ENCODE measurements at places on chromosomes 16 and 17.

DNA sequence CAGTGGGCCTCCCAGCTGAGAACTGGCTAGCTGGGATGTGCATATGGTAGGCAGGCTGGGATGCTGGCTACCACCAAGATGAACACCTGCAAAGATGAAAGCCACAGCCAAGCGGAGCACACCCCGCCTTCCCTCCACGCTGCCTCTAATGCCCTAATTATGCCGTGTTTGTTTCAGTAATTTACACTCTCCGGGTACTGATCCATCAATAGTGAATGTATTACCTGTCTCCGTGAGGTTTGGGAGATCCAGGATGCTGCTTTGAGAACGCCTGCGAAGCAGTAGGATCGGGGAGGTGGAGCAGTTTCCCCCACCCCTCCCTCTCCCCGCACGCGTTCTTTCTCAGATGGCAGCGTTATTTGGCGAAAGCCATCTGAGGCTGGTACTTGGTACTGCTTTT, 28.9 kb upstream of the GSE1 start:
- no peak for DNase-seq

DNA sequence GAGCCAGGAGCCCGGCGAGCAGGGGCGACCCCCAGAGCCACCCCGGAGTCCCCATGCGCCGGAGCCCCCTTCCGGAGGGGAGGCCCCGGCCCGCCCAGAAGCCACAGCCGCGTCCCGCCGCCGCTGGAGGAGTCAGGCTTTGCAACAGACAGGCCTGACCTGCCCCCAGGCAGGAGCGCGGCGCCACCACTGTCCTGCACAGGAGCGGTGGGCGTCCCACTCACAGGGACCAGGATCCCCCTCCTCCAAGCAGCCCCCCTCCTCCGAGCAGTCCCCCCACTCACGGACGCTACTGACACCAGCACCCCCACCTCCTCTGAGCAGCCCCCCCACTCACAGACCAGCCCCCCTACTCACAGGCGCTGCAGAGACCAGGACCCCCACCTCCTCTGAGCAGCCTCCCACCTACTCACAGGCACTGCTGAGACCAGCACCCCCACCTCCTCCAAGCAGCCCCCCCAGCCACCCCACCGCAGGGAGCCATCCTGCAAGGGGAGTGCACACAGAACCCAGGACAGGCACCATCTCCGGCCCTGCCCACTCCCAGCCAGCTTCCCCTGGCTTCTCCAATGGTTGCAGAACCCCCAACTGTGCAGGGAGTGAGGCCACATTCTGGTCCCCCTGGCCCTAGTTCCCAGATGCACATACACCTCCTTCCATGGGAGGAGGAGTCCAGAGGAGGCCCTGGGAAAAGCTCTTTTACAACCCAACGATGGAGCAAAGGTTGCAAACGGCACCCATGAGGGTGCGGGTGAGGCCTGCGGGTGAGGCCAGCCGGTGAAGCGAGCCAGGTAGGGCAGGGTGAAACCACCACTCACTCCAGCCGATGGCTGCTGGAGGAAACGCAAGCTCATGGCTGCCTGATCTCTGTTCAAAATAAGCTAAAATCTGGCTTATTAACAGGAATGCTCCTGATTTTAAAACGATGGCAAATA, 69.9 kb downstream of the ABR start:
- no peak for DNase-seq

DNA sequence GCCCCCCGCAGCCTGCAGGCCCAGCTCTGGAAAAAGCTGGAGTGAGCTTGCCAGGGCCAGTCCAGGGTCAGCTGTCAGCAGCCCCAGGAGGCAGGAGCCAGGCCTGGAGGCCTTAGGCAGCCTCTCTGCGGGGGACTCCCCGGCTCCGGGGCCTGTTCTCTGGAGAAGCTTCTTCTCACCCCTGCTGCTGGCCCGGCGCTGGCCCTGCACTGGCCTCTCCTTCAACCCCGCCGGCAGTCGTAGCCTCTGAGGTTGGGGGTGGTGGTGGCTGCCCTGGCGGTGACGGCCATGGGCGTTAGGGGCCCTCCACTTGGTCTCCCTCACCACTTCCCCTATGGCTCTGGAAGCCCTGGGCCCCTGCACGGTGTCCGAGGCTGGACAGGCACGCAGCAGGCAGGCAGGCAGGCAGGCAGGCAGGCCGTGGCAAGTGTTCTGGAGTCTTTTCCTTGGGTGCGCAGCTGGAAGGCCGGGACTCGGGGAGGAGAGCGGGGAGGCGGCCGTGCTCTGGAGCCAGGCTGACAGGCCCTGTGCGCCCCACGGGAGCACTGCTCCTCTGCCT, 2.1 kb downstream of the FOXF1 start:
- no peak for DNase-seq

DNA sequence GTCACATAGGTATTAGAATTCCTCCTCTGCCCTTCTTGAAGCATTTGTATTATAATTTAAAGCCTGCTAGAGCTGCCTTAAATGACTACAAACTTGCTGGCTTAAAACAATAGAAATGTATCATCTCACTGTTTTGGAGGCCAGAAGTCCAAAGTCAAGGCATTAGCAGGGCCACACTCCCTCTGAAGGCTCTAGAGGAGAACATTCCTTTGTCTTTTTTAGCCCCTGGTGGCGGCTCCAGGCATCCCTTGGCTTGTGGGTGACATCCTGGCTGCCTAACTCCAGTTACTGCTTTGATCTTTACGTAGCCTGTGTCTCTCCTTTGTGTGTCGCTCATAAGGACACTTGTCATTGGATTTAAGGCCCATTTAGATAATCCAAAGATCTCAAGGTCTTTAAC, 186.6 kb upstream of the SALL1 start:
- no peak for DNase-seq
